ENCODE measurements at places on chromosomes 12 and 14.
A peak's percentile ranks its signal among the peaks of the same experiment; 100 is the strongest.

GRCh38 chr14:94638961-94639817, 27.0 kb downstream of the SERPINA3 start:
- no peak for DNase-seq

GRCh38 chr12:63977441-63977840, 132.9 kb downstream of the SRGAP1 start:
- DNase-seq: no peak

DNA sequence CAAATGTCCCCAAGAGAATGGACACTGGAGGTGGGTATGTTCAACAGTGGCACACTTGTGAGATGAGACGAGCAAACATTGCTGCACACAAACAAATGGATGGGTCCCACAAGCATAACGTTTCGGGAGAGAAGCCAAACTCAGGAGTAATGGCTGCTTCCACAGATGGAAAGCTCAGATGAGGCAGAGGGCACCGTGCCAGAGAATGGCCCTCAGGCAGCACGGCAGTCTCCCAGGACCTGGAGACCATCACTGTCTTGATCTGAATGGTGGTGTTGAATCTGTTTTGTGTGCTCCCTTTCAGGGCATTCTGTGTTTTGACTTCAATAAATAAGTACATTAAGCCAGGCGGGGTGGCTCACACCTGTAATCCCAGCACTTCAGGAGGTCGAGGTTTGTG, 8.5 kb upstream of the CDCA4 start:
- no peak for DNase-seq

- no peak for DNase-seq
Observed at GRCh38 chr12:16154990-16155389, 122.5 kb downstream of the SLC15A5 start.

- no peak for DNase-seq
Observed at GRCh38 chr12:49375406-49375805, 8.1 kb downstream of the SPATS2 start.

DNA sequence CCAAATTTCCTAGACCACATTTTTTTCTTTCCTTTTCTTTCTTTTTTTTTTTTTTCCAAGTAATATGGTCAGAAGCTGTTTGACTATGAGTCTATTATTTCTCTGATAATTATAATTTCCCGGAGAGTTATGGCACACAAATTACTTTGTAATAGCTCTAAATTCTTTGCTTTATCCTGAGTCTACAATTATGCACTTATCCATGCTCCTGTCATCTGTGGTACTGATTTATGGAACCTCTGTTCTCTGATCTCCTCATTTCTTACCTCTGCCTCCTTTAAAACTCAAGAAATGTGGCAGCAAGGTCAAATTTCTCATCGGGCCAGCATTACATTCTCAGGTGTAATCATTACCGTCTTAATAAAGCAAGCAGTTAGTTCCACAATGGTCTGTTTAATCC, 282.1 kb downstream of the PAWR start:
- no peak for DNase-seq

DNA sequence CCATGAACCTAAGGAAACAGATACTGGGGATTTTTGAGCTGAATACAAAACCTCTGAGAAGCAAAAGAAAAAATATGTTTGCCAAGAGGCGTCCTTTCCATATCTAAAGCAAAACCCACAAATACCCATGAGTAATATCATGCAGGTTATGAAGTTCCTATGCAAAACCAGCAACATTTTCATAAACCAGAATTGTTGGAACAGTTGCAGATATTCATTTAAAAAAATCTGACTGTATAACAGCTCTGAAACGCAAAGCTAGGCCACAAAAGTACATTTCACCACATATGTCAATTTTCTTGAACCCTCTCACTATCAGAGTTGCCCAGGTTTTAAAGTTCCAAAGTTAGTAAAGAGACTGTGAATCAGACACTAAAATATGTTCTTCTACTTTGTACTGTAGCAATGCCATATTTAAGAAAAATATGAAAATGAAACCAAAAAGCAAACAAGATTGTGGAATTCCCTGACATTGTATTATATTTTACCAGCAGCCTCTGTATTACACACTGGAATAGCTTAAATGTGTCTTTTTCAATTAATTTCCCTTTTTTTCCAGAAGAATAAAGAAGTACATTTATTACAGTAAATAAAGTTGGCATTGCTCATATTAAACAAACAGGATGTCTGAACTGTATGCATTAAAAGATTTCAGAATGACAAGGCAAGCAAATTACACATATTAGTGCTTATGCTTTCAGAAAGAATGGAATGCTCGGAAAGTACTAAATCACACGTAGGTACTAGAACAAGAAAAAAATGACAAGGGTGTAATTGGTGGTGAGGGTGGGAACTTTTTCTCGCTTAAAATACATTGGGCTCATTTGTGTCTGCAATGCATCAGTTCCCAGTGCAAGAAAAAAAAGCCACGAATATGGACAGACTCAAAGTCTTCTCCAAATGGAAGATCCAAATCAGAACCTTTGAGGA, 33.6 kb upstream of the HIF1A start:
- DNase-seq: no peak

- no peak for DNase-seq
Observed at GRCh38 chr14:70080076-70080475, 108.7 kb downstream of the SLC8A3 start.

DNA sequence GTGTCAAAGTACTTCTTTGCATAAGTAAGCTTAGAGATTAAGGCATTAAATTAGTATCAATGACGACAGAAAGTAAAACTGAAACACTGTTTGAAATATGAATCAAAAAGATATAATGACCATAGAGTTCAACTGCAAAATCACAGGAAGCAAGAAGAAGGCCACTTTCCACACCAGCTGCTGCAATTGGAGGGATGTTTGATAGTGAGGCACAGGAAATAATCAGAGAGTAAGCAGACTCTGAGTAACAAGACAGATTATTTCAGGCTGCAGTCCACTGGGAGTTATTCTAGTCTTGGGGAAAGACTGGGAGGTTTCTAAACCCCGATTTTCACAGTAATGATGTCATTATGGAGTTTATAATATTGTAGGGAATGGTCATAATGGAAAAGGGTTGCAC, 12.9 kb downstream of the MDGA2 start:
- no peak for DNase-seq

DNA sequence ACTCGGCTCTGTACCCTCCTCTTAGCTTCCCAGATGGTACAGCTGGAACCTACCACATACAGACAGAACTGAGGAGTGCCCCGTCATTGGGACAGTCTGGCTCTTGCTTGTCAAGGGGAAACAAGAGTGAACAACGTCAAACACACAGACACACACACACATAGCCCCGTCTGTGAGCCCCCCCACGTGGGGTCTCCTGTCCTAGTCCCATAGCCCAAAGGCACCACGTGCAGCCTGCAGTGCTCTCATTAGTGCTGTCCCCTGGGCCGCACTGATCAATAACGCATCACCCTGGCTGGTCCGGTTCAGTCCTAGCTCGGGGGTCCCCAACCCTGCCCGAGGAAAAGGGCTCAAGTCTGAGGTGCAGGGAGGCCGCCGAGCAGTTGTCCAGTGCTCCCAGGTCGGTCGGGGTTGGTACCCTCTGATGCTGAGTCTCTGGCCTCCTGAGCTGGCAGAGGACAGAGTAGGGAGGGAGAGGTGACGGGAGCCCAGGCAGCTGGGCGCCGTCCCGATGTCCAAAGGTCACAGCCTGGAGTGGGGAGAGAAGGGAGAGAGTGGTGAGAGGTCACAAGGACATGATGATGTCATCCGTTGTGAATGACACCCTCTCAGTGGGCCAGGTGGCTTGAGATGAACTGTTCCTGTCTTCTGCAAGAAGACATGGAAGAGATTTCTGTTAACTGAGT, 105.4 kb upstream of the NOS1 start:
- DNase-seq: no peak

GRCh38 chr12:62933220-62933601, 1.7 kb downstream of the PPM1H start:
- no peak for DNase-seq

- DNase-seq: no peak
Observed at GRCh38 chr12:121176826-121177529, 33.0 kb upstream of the P2RX4 start.

DNA sequence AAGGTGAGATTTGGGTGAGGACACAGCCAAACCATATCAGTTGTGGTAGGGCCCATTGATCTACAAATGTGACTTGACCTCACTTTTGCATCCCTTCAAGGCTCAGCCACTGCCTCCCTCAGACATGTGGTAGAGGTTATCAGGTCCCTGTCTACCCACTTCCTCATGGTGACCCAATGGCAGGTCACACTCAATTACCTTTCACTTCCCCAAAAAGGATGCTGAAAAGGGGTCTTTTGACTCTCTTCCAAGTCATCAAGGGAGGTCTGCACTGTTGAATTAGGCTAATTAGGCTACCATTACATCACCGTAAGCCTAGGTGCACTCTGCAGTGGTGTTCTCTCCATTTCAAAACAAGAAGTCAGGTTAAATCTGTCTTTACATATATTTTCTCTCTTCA, 22.6 kb upstream of the DRAM1 start:
- DNase-seq: no peak

DNA sequence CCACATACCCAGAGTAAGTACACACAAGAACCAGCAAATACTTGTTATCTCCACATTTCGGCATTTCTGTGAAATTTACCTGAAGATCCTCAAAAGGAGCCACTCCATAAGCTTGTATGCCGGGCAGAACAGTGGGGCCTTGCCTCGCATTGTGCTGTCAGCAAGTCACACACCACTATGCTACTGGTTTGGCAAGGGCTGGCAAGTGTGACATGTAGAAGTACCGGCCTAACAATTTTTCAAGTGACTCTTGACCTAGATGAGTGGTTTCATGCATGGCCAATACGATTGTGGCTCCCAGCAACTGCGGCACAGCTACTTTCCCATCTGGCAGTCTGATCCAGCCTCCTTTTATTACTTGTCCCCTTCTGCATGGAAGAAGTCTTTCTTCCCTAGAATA, 69.8 kb downstream of the GAS2L3 start:
- no peak for DNase-seq

DNA sequence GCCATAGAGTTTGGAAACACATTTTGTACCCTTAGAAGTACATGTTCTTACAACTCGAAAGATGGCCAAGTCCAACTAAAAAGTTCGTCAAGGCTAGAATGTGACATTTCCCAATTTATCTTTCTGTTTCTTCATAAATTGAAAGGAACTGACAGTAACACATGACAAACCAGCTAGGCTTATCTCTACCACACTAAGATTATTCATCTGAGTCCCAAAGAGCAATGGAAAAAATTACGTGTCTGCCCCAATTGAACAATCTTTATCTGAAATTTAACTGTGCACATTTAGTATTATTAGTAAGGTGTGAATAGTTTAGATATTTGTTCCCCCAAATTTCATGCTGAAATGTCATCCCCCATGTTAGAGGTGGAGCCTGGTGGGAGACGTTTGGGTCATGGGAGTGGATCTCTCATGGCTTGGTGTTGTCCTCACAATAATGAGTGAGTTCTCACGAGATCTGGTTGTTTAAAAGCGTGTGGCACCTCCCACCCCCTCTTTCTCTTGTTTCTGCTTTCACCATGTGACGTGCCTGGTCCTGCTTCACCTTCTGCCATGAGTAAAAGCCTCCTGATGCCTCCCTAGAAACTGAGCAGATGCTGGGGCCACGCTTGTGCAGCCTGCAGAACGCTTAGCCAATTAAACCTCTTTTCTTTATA, 13.3 kb downstream of the CPM start:
- DNase-seq: no peak

DNA sequence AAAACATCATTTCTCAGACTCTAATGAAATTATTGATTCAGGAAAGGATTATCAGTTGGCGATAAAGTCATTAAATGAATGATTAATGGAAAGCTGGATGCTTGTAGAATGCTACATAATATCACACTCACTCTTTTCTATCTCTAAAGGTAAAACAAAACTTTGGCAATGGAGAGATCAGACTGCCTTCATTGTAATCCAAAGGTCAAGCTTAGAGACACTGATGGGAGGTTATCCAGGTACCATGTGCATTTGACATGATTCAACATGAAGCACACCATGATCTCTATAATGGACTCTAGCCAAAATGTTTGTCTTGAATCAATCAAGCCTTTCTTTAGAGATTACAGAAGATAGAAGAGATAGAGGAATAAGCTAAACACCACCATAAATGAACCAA, 110.1 kb upstream of the USP44 start:
- no peak for DNase-seq

GRCh38 chr12:132506328-132507160, 16.6 kb downstream of the FBRSL1 start:
- DNase-seq: peak; percentile 35

DNA sequence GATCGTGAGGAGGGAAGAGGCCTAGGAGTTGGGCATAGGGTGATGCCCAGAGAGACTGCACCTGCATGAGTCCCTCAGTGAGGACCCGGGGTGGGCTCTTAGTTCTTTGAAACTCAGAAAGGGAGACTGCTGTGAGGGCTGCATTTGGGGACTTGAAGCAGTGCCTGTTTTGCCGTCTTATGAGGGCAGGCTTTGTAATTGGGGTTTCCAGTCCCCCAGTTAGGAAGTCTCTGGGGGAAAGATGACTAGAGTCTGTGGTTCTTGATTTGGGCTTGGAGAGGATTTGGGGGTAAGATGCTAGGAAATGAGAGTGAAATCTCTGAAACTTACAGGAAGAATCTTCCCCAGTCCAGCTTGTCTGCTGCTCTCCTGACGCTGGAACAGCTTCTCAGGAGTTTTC, 99.6 kb downstream of the ARF6 start:
- no peak for DNase-seq

DNA sequence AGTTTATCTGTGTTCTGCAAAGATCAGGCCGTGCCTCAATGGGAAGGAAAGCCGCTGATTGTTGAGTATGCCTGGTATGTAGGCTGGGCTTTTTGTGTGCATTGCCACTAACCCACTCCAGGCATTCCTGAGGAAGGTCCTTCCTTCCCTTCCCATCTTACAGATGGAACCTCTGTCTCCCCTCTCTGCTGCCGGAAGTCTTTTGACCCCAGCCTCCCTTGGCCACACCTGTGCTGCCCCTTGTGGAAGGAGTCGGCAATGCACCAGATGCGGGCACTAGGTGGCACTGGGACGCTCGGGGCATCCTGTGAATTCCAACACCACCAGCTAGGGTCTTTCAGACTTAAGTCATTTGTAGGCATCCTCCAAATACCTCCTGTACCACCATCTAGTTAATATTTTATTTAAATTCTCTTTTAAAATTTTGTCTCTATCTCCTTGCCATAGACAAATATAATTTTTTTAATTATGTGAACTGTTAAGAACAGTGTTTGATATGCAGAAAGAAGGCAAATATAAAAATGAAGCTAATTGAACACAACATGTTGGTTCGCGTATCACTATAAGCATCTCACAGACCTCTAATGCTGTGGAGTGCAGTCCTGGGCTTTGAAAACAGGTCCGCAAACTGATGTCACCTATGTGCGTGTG, 99.6 kb downstream of the RIN3 start:
- no peak for DNase-seq

GRCh38 chr12:46549527-46550265, 177.1 kb upstream of the SLC38A2 start:
- DNase-seq: peak; percentile 91

- no peak for DNase-seq
Observed at GRCh38 chr12:1744932-1745331, 54.1 kb downstream of the ADIPOR2 start.

Data from skeletal muscle cell (primary cell).